Omental fat pad (tissue), 4 donors: ENCODE measurements at places on chromosomes 3 and 15. TPM values are rescaled to one million over a fixed set of nuclear protein-coding genes. Genes with fewer than 3 reads are reported as not detected.

GRCh38 chr15:38868326-38869114 is 303.9 kb upstream of the RASGRP1 start:
- no peak for DNase-seq

DNA sequence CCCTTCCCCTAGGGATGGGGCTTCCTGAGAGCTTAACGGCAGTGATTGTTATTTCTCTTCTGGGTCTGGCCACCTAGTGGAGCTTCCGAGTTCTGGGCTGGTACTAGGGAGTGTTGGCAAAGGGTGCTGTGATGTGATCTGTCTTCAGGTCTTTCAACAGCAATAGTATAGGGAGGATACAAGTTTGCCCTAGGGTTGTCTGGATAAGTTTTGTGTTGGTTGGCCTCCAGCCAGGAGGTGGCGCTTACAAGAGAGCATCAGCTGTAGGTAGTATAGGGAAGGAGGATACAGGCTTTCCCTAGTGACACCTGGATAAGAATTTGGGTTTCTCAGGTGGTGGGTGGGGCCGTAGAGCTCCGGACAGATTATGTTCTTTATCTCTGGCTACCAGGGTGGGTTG is 19.2 kb upstream of the CPOX start:
- no peak for DNase-seq

DNA sequence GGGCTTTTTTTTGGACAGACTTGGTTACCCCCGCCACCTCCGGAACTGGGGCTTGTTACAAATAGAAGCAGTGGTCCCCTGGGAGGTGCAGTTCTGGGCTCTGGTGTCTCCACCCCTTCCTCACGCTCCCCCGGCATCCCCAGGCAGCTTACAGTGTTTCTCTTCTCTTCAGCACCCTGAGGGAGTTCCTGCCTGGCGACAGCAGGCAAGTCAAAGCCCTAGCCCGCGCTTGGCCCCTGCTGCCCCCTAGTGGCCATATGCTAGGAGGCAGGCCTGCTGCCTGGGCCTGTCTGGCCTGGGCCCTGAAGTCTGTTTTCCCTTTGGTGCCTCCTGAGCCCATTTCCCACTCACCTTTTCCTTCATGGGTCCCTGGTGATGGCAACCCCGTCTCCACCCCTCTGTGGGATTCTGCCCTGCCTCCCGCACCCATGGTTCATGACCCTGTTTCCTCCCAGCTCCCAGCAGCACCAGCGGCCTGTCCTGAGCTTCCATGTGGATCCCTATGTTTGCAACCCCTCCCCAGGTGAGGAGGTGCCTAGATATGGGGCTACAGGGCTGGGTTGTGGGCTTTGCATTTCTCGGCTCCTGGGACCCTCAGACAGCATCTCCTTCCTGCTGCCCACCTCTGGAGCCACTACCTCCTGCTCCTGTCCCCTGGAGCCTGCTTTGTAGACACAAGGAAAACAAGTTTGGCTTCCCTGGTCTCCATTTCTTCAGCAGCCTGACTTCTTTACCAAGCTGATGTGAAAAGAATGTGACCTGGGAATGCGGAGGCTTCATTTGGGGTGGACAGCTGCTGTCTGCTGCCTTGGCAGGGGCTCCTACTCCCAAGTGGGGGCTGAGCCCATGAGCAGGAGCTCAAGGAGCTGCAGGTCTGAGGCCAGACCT is 2.2 kb downstream of the SNX22 start:
- DNase-seq, result peak; percentile 83

The TOMM70 gene
- total RNA-seq, result 42.1 TPM

The IQCH gene
- 1.1 TPM for total RNA-seq
